Activated naive CD4-positive, alpha-beta T cell (primary cell): ENCODE measurements at places on chromosomes 6 and 20.

DNA sequence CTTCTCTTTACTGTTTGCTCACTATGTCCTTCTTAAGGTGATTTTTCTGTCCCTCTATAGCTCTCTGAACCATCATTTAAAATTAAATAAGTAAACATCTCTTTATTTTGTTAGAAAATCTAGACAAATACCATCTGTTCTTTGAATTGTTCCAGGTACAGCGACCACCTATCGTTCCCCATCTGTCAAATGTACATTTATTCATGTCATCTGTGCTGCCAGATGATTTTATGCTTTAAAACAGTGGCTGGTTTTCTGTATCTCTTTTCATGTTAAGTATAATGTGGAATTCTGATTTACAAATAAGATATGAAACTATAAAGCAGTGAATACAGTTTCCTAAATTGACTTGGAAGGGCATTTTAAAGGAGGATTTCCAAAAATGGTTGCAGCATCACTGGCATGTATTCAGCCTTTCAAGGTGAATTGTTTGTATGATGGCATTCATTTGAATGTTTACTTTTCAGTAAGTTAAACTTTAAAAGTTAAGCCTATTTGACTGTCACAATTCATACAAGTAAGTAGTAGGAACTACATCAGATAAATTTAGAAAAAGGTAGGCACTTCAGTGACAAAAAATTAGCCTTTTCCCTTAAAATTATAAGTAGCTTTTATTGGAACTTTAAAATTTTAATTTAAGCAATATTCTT is 92.6 kb upstream of the CLVS2 start:
- DNase-seq = no peak

DNA sequence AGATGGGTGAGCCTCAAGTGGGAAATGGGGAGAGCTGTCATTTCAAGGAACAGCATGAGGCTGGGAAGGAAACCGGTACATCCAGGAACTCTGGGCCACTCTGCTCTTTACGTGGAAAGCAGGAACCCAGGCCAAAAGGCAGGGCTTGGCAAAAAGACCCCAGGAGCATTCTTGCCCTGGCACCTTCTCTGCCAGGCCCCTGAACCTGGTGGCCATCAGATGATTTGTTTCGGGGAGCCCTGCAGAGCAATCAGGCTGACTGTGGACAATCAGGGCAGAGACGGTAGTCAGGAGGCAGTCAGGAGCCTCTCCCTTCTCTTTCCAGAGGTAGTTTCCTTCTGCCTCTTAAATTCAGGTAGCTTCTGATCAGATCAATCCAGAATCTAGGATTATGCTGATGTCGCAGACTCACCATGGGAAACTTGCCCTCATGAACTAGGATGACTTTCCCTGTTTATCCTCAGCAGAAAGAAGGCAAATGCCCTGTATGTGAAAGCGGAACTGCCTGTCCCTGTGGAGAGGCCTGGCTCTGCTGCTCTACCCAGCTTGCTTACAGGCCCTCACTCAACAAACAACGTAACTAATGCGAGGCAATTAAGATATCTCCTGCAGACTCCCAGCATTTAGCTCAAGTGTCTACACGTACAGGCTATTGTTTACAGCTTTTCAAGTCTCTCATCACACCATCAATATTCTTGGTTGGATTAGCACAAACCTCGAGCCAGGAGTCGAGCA is 36.6 kb downstream of the EZR start:
- DNase-seq = no peak

DNA sequence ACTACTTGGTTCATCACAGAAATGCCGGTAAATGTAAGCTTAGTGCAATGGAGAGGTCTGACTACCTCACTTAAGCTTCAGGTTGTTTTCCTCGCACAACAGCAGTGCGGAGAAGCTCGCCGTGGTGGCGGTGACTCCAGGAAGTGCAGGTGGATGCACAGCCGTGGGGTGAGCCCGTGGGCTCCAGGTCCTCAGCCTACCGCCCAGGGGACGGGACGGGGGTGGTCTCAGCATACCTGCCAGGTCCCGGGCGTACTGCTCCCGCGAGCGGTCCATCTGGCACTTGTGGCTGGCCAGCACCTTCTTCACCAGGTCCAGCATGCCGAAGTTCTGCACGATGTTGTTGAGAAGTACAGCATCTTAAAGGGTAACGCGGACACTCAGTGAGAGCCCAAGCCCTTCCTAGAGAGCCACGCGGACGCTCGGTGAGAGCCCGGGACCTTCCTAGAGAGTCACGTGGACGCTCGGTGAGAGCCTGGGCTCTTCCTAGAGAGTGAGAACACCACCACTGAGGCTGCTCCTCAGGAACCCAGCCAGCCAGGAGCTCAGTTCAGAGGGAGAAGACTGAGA is 17.8 kb upstream of the HELZ2 start:
- no peak for DNase-seq

DNA sequence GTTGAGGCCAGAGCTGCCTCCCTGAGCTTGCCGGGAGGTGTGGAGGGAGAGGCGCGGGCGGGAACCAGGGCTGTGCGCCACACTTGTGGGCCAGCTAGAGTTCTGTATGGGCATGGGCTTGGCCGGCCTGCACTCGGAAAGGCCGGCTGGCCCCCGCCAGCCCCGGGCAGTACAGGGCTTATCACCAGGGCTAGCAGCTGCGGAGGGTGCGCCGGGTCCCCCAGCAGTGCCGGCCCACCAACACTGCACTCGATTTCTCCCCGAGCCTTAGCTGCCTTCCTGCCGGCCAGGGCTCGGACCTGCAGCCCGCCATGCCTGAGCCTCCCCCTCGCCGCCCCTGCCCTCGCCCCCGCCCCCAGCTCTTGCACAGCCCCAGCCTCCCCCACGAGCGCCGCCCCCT is 472.7 kb downstream of the TFAP2A start:
- no peak for DNase-seq

DNA sequence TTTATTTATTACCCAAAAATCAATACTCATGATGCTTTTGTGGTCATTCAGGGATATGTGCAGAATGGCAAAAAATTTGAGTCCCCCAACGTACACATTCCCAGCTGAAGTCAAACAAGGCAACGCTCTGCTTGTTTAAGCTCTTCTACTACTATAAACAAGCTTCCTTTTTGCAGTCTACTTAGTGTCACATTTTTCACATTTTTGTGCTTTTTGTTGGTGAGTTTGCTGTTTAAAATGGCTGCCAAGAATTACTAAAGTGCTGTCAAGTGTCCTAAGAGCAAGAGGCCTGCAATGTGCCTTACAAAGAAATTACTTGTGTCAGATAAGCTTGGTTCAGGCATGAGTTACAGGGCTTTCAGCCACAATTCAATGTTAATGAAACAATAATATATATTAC is 2.1 kb downstream of the WFDC8 start:
- DNase-seq = no peak

DNA sequence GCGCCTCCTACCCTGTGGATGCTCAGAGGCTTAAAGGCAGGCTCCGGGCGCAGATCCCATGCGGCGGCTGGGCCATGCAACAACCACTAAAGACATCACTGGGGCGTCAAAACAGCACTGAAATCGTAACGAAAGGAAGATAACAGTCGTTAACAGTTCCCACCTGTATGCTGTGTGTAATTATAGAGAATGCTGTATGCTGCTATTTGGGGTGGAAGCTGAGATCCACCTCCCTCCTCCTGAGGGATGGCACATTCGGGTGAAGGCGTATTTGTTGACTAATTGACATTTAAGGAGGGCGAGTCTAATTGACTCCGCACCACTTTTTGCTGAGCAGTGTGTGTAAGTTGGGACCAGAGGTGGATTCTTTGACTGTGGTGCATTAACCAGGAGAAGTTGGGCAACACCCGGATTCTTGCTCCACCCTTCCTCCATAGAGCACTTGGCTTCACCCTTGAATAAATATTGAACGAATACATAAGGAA is 687 bp downstream of the SLC35A1 start:
- DNase-seq = no peak

GRCh38 chr6:13398069-13398381 is 69.7 kb upstream of the TBC1D7 start:
- no peak for DNase-seq

DNA sequence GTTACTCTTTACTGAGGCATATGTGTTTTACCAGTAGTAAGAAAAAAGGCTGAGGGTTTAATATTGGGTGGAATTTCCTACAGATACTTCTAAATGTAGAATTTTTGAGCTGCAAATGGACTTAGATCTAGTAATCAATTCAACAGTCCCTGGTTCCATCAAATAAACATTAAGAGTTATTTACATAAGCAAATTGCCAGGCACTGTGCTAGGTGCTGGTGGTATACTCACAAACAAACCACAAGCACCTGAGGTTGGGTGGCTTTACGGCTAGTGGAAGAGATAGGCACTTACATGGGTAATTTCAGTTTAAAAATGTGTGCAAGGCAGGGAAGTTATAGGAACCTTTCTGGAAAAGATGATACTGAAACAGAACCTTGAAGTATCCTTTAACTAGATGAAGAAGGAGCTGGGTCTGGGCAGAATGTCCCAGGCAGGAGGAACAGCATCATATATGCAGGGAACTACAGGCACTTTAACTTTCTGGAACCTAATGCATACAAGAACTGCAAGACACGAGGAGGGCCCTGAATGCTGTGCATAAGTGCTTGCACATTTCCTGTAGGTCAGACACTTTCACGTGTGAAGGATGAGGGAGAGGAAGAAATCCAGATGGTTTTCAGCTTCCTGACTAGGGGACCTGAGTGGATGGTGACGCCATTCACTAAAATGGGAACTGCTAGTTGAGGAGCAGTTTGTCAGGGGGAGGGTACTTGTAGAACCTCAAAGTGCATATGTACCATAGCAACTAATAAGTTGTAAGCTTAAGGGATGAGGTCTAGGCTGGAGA is 4.5 kb downstream of the CCN6 start:
- no peak for DNase-seq

GRCh38 chr6:98880486-98880885 is 46.1 kb downstream of the POU3F2 start:
- DNase-seq = no peak

DNA sequence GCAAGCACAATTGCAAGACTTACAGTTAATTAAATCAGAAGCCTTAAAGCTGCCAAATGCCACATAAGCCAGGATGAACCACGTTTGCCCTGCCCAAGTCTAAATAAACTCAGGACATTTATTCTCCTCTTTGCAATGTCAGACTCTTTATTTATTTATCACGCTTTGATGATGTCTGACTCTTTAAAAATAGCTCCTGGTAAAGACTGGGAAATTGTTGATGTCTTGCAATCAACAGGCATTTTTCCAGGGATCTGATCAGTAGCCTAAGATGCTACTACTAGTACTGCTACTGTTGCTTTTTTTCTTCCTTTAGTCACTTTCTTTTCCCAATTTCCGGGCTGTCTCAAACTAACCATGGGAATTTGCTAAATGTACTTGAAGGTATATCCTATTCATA is 365.8 kb upstream of the MARCKS start:
- no peak for DNase-seq

DNA sequence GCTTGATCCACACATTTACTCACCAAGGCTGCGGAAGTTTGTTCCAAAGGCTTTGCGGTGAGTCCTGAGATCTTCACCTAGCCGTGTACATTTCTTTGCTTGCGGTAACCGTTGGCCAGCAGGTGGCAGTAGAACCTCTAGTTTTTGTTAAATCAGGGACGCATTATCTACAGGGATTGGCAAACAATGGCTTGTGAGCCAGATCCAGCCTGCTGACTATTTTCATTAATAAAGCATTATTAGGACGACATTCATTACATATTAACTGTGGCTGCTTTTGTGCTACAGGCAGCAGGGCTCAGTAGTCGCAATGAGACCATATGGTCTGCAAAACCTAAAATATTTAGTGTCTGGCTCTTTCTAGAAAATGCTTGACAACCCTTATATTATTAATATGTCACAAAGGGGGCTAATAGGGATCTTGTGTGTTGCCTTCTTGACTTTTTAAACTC is 174.1 kb downstream of the DOK5 start:
- DNase-seq = peak; percentile 36

DNA sequence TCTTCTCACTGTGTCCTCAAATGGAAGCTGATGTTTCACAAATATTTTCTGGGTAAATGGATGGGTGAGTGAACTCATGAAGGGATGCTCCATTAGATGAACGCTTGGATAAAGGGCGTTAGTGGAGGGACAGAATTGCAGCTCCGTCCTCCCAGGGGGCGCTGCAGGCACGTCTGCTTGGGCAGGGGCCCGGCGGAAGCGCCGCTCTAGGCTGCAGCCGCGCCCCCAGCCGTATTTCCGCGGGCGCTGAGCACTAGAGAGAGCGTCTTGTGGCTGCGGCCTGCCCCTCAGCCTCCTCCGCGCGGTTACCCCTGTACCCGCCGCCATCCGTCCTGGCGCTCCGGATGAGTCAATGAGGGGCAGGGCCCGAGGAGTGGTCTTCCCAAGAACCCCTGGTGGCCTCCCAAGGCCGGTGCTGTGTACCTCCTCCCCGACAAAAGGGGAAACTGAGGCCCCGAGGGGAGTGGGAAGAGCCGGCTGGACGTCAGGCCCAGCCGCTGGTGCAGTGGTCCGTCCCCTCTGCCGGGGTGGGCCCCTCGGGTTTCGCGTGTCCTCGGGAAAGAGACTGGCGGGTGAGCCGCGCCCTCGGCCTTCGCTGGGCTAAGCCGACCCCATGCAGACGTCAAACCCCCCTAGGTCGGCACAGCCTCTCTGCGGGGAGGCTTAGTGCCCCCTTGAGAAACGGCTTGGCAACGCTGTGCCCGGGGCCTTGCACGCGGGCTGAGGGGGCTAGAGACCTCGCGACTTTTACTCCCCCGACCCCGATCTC is 11.5 kb upstream of the SNHG17 start:
- DNase-seq = peak; percentile 84

- DNase-seq = no peak
Measured at GRCh38 chr6:121890307-121890910, 455.0 kb downstream of the GJA1 start.

DNA sequence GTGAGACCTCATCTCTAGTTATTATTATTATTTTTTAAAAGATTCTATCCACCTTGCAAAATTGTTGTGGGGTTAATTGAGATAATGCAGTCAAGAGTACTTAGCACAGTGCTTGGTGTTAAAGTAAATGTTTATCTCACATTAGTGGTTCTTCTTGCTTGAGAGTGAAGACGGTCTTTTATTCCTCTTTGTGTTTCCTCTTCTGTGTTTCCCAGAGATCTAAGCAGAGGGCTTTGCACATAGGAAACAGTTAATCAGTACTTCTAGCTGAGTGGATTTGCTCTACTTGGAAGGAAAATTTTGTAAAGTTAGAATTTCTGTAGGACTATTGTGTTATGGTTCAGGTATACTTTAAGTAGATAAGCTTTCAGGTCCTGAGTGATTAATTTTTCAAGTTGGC is 3.5 kb downstream of the ARMC2 start:
- DNase-seq = no peak

- DNase-seq = no peak
Measured at GRCh38 chr6:21726676-21727075, 133.1 kb downstream of the SOX4 start.

DNA sequence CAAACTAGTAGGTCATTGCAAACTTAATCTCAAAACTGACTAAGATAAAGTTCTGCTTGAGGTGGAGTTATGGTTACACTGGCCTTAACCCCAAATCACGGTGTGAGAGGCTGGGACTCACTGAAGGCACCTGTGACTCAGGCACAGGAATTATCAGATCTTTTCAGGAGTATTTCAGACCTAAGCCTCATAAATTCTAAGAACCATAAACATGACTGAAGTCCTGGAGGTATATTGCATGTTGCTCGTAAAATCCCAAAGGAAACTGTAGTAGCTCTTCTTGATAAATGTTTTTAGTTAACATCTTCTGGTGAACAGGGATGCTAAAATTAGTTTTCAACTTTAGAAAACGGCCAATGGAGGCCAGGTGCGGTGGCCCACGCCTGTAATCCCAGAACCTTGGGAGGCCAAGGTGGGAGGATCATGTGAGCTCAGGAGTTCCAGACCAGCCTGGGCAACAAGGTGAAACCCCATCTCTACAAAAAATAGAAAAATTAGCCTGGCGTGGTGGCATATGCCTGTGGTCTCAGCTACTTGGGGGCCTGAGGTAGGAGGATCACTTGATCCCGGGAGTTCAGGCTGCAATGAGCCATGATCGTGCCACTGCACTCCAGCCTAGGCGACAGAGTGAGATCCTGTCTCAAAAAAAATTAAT is 36.5 kb downstream of the DZANK1 start:
- no peak for DNase-seq
